ENCODE measurements at places on chromosomes 2 and 18. TPM values are rescaled to one million over a fixed set of nuclear protein-coding genes. Genes with fewer than 3 reads are reported as not detected.

GRCh38 chr2:129459200-129459876 is 520.1 kb upstream of the RAB6C start:
- no peaks in the 10 kb centered on the region for H3K4me1 ChIP-seq
- H3K4me3 ChIP-seq: no peak overlapping the region
- H3K27me3 ChIP-seq: no peaks in the 10 kb centered on the region
- no peaks in the 10 kb centered on the region for H3K36me3 ChIP-seq
- H3K27ac ChIP-seq: no peak overlapping the region

The TGIF1 gene
- total RNA-seq: 23.2 TPM

The GBX2 gene
- not detected for total RNA-seq

- DNase-seq: no peak
- no peaks in the 10 kb centered on the region for H3K27me3 ChIP-seq
- peaks cover 27% of the 10 kb centered on the region for H3K4me1 ChIP-seq
- H3K36me3 ChIP-seq: no peaks in the 10 kb centered on the region
- no peak overlapping the region for H3K4me3 ChIP-seq
- no peak overlapping the region for H3K27ac ChIP-seq
These were observed 62.9 kb downstream of the EML4 start for GRCh38 chr2:42232024-42232423.

The RUFY4 gene
- not detected for total RNA-seq

The GLI2 gene
- 6.7 TPM for total RNA-seq

The TUBA3E gene
- not detected for total RNA-seq

The TMEM37 gene
- total RNA-seq: 148 TPM

GRCh38 chr2:86704459-86704971 is 15.6 kb upstream of the RMND5A start:
- H3K4me3 ChIP-seq: no peak overlapping the region
- no peaks in the 10 kb centered on the region for H3K36me3 ChIP-seq
- H3K4me1 ChIP-seq: peaks cover 7% of the 10 kb centered on the region
- no peaks in the 10 kb centered on the region for H3K27me3 ChIP-seq
- peak; percentile 75 for DNase-seq
- peak overlapping the region; percentile 86 for H3K27ac ChIP-seq

The NDC80 gene
- total RNA-seq: 0.96 TPM

DNA sequence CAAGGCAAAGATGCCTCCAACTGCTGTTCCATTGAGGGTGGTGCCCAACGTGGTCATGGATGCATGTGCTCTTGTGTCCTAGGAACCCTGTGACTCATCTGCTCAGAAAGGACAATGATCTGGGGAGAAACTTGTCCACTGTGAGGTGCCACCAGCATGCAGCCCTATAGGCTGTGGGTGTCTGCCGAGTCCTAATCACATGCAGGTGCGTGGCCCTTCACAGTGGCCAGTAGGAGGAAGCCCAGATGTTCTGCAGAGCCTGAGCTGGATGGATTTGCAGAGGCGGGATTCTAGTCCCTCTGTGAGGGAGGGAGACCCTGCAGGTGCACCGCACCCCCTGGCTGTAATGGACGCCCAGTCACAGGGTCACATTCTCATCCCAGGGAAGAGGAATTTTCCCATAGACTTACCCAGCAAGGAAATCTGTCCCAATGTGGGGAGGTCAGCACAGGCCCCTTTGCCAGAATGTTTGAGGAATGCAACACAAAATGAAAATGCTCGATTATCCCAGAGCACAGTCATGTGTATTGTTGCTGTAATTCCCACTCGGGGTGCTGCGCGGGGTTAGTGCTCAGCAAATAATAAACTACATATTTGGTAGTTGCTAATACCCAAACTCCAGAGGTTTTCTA is 13.9 kb downstream of the GDF7 start:
- peaks cover 7% of the 10 kb centered on the region for H3K4me1 ChIP-seq
- no peak for DNase-seq
- H3K27ac ChIP-seq: no peak overlapping the region
- H3K36me3 ChIP-seq: no peaks in the 10 kb centered on the region
- H3K27me3 ChIP-seq: no peaks in the 10 kb centered on the region
